Stimulated activated CD4-positive, alpha-beta T cell treated with anti-CD3 and anti-CD28 coated beads, Interleukin-15, amount 100 ng/mL, for 1 hour (primary cell): ENCODE measurements at places on chromosomes 4 and X.

DNA sequence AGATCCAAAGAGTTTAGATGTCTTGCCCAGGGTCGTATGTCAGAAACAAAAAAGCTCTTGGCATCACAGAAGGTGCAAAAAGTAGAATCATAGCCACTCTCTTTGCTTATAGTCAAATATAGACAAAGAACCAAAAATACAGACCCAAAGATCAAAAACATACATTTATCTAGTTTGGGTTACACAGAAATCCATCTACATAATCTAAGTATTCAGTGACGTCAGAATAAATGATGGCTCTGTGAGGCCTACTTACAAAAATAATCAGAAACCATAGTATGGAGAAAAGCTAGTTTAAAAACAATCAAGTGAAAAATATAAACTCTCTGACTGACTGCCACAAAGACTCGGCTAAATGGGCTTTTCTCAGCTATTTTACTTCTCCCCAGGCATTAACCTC is 126.8 kb downstream of the MAPK10 start:
- no peak for DNase-seq

DNA sequence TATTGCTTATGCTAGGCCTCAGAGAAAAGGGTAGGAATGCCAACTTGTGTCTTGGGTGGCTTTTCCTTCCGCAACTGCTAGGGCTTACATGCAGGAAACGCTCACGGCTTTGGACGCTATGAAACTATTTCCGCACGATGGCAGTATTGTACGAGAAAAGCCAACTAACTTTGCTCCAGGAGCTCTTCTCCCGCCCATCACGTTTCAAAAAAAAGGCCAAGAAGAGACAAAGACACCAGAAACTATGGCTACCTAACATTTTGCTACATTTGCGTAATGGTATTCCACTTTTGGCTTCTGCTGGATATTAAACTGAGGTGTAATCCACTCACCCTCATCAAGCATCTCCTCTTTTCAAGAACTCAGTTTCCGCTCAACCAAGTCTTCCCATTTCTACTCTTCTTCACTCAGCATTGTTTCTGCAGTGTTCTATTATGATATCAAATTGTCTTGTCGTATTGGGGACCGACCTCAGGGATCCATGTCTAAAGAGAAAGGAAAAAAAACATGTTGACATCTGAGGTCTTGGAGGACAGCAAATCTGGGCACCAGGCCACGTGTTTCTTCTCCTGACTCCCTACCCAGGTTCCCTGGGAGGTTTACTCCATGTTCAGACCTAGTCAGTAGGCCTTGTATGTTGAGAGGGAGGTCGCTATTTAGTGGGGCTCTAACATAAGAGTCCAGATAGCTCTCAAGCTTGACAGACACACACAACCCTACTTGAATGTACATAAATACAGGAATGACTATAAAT is 239.4 kb upstream of the STK26 start:
- no peak for DNase-seq

DNA sequence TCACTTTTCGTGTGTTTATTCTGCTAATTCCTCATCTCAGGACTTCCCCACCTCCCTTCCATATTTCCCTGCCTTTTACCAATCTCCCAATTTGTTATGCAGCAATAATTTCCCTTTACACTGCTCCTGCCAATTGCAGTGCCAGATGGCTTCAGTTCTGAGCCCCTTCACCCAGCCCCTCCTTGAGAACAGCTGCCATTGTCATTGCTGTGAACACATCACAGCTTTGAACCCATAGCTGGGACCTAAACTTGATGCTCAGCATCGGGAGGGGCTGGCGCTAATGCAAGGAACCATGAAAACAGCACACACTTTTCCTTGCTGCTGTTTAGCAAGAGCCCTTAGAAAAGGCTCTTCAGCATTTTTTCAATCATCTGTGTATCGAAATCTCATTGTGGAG is 104.9 kb downstream of the ALPK1 start:
- no peak for DNase-seq

DNA sequence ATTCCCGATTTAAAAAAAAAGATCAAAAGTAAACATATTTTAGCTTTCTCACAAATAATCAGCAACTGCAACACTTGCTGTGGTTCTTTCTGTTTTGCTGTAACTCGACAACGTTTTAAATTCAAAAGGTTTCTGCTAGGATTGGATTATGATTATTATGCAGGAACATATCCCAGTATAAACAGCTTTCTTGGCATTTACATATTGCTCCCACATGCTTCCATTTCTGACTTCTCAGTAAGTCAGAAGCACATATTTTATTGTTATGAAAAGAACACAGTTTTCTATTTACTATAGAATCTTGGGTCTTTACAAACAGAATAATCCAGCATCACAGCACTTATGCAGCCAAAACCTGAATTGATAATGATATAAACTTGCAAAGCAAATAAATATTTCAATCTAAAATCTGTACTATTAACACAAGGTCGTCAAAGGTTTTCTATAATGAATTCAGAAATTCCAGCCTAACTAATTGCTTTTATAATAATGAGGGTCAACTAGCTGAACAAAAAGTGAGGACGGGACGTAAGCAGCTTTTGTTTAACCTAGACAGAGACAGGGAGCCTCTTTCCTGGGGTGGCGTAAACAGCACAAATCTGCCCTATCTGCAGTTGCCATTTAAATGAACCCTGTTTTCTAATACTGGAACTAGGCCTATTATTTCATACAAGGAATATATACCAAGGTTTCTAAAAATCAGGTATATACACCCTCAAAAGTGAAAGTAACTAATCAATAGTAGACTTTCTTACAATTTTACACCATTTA is 9.8 kb upstream of the PCDH18 start:
- DNase-seq: no peak

GRCh38 chr4:742742-743311 is 37.2 kb downstream of the PCGF3 start:
- DNase-seq: peak; percentile 65

DNA sequence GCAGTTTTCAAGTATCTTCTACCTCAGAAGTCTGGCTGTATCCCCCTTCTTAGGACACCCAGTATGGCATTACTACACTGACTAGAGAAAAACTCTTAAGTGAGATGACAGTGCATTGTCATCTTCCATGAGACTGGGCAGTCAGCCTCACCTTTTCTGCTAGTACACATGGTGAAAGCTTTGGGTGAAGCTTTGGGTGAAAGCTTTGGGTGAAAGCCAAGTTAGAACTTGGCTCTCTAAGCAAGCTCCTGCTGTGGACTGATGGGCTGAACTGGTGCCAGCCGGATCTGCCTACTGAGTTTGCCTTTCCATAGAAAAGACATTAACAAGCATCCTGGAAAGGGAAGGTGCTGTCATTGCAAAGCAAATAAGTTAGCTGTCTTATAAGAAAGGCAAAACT is 8.8 kb downstream of the EPHA5 start:
- DNase-seq: no peak

GRCh38 chr4:79209822-79210635 is 115.8 kb downstream of the NAA11 start:
- DNase-seq: no peak

GRCh38 chr4:141241986-141242385 is 21.3 kb downstream of the ZNF330 start:
- no peak for DNase-seq

DNA sequence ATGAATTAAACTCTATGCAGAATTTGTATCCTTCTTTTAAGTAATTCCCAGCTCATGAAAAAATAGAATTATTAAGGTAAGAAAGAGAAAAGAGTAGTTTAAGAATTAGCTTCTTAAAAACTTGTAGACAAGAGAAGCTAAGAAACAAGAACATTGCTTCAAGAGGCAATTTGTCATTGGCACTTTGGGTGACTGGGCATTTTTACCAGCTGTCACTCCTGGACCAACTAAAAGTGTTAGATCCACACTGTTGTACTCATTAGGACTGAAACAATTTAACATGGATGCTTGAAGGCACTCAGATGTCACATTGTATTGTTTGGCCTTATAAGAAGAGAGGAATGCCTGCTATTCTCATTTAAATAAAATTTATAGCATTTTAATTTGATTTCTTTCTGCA is 7.4 kb downstream of the COL25A1 start:
- no peak for DNase-seq

DNA sequence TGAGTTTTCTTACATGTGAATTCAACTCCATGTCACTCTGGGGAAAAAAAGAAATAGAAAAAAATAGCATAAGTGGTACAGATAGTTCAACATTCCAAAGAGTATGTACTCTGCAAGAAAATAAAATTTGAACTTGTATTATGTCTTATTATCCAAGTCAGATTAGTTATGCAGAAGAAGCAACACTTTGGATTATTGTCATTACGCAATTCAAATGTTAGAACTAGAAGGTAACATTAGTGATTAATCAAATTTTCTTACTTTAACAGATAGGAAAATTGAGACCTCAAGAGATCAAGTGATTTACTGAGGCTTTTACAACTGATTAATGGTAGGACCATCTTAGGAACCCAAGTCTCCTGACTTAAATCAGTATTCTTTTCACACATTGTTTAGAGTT is 159.1 kb downstream of the STIM2 start:
- no peak for DNase-seq

DNA sequence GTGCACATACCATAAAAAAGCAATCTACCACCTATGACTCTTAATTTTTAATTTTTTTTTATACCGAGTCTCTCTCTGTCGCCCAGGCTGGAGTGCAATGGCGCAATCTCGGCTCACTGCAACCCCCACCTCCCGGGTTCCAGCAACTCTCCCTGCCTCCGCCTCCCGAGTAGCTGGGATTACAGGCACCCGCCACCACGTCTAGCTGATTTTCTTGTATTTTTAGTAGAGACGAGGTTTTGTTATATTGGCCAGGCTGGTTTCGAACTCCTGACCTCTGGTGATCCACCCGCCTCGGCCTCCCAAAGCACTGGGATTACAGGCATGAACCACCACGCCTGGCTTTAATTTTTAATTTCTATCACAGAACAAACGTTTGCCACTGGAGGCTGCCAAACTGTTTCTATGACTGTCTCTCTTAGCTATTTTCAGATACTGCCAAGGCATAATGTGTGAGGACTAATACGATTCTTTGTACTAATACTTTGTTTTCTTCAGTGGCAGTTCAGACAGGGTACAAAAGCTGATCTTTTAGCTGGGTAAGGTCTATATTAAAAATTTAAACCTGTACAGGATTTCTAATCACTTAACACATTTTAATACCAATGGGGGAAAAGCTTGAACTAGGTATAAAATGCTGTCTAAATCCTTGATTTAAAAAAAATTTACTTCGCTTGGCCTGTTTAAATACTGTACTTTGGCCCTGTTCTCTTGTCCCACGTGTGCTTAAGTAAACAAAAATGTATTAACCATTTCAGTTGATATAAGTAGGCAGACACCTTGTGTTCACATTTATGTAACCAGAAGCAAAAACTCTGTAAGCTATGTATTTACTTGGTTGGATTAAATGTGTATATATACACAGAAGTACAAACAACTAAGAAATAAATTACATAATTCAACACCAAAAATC is 2.3 kb downstream of the PGRMC2 start:
- DNase-seq: no peak

GRCh38 chr4:32460972-32461371 is 1740.8 kb downstream of the PCDH7 start:
- no peak for DNase-seq

DNA sequence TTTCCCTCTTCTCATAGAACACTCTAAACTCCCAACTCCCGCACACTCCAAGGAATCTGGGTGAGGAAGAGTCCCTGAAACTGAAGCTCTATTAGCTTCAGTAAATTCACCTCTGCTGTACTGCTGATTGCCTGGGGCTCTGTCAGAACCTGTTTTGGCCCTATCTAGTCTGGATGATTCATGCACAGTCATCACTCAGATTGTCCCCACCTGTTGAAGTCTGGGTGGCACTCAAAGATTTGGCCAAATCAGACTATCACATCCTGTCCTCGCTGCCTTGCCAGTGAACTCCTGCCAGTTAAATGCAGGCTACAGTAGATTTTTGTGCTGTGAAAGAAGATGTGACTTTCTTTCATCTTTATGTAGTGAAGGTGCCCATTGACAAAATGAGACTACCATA is 63.5 kb upstream of the EMCN start:
- no peak for DNase-seq

GRCh38 chrX:25640276-25640675 is 497.9 kb upstream of the MAGEB18 start:
- no peak for DNase-seq

GRCh38 chr4:11878241-11878640 is 449.5 kb upstream of the HS3ST1 start:
- DNase-seq: no peak

GRCh38 chr4:94348666-94349065 is 6.0 kb upstream of the HPGDS start:
- no peak for DNase-seq

GRCh38 chr4:38144031-38144430 is 183.8 kb downstream of the PTTG2 start:
- no peak for DNase-seq

- DNase-seq: no peak
Measured at GRCh38 chrX:5155301-5155700, 1073.4 kb downstream of the NLGN4X start.

GRCh38 chrX:34901761-34902160 is 40.8 kb upstream of the FAM47B start:
- DNase-seq: no peak

- no peak for DNase-seq
Measured at GRCh38 chrX:916230-916599, 285.6 kb downstream of the SHOX start.

DNA sequence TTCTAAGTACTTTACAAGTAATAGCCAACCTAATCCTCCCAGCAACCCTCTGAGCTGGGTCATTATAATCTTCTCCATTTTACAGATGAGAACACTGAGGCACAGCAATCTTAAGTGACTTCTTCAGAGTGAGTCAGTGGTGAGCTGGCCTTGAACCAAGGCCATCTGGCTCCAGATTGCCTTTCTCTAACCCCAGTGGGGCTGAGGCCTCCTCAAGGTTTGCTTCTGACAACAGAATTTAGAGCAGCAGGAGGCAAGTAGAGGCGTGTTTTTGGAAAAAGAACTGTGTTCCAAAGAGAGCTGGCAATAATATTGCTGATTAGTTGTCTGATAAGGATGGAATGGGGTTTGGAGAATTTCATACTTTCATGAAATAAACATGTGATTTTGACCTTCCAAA is 41.2 kb downstream of the PIR start:
- no peak for DNase-seq

GRCh38 chr4:13881892-13882291 is 254.4 kb upstream of the BOD1L1 start:
- DNase-seq: no peak

GRCh38 chr4:102312417-102312816 is 32.9 kb downstream of the SLC39A8 start:
- no peak for DNase-seq

GRCh38 chr4:16597443-16597842 is 301.0 kb downstream of the LDB2 start:
- no peak for DNase-seq

GRCh38 chr4:4415107-4415805 is 28.4 kb downstream of the NSG1 start:
- no peak for DNase-seq

GRCh38 chr4:184067931-184068554 is 149.6 kb downstream of the ENPP6 start:
- no peak for DNase-seq

GRCh38 chrX:15245896-15246295 is 24.0 kb downstream of the ASB9 start:
- no peak for DNase-seq

- DNase-seq: no peak
Measured at GRCh38 chrX:20412871-20413486, 146.3 kb upstream of the RPS6KA3 start.
